ENCODE measurements at places on chromosomes 5 and 9. TPM values are rescaled to one million over a fixed set of nuclear protein-coding genes. Genes with fewer than 3 reads are reported as not detected.

The CYFIP2 gene
- polyA plus RNA-seq: 58.9 TPM

The TICAM2 gene
- 1.4 TPM for polyA plus RNA-seq

The BASP1 gene
- polyA plus RNA-seq: 87.5 TPM

The GADD45G gene
- polyA plus RNA-seq: 24.1 TPM

The EXOSC3 gene
- polyA plus RNA-seq: 149 TPM

The HTR1A gene
- 0.92 TPM for polyA plus RNA-seq

The MYO10 gene
- 276 TPM for polyA plus RNA-seq

The GABRP gene
- polyA plus RNA-seq: 6.2 TPM

The LECT2 gene
- 0.45 TPM for polyA plus RNA-seq

The PFN3 gene
- polyA plus RNA-seq: 3.1 TPM

The IFNA21 gene
- polyA plus RNA-seq: not detected

The WDR38 gene
- polyA plus RNA-seq: not detected

The KIF4B gene
- polyA plus RNA-seq: 0.07 TPM

The C9orf50 gene
- not detected for polyA plus RNA-seq

The MARCOL gene
- not detected for polyA plus RNA-seq

The TSC1 gene
- polyA plus RNA-seq: 20.1 TPM

The TOR4A gene
- 2.1 TPM for polyA plus RNA-seq

The C1QTNF3 gene
- polyA plus RNA-seq: 0.97 TPM

The FAM151B gene
- 0.55 TPM for polyA plus RNA-seq

The GBA2 gene
- polyA plus RNA-seq: 32.8 TPM

The CNTLN gene
- 21.8 TPM for polyA plus RNA-seq

The RORB gene
- 0.92 TPM for polyA plus RNA-seq

The PCDHGB7 gene
- 1.4 TPM for polyA plus RNA-seq

The ADAMTSL1 gene
- polyA plus RNA-seq: 2.0 TPM

The SLC6A18 gene
- polyA plus RNA-seq: not detected

The IRGM gene
- polyA plus RNA-seq: not detected

The IRX2 gene
- 13.6 TPM for polyA plus RNA-seq

The SLC2A6 gene
- 17.5 TPM for polyA plus RNA-seq

The ZNF462 gene
- 31.1 TPM for polyA plus RNA-seq

The PCDHA1 gene
- 0.81 TPM for polyA plus RNA-seq

The HTR4 gene
- not detected for polyA plus RNA-seq

The KCNV2 gene
- 0.60 TPM for polyA plus RNA-seq

The NNT gene
- 7.5 TPM for polyA plus RNA-seq

The SLF1 gene
- 43.8 TPM for polyA plus RNA-seq

The ITGA1 gene
- polyA plus RNA-seq: 2.6 TPM

The SLCO4C1 gene
- 2.4 TPM for polyA plus RNA-seq

The YIPF5 gene
- polyA plus RNA-seq: 22.1 TPM

The MYORG gene
- polyA plus RNA-seq: 1.3 TPM

The COL27A1 gene
- polyA plus RNA-seq: 8.6 TPM

The ASPN gene
- 0.99 TPM for polyA plus RNA-seq

The PTCD2 gene
- polyA plus RNA-seq: 4.3 TPM

The SNCAIP gene
- polyA plus RNA-seq: 5.6 TPM

The FAT2 gene
- polyA plus RNA-seq: 0.09 TPM

The BTNL3 gene
- polyA plus RNA-seq: 0.08 TPM

The PTPRD gene
- 7.9 TPM for polyA plus RNA-seq

The KIF24 gene
- 1.0 TPM for polyA plus RNA-seq

The TNFSF15 gene
- 0.03 TPM for polyA plus RNA-seq

The RNF20 gene
- 28.3 TPM for polyA plus RNA-seq
